Stimulated activated CD8-positive, alpha-beta memory T cell treated with anti-CD3 and anti-CD28 coated beads, Interleukin-7, amount 100 ng/mL, for 1 hour (primary cell): ENCODE measurements at places on chromosomes 1 and 21.

DNA sequence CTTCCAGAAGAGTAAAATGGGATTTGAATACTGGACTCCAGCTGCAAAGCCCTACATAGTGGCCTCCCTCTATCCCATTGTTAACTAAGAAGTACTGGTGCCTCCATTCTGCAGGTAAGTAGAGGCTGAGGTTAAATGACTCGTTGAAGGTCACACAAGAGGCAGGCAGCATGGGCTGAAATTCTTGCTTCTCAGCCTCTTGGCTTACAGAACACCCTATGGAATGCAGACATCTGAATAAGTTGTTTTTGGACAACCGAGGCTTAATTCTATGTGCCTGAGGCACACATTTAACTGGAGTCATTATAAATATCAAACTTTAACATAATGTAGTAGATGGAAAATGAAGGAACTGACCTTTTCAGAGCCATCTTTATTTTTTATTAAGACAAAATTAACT, 5.7 kb downstream of the DNAJC11 start:
- no peak for DNase-seq

DNA sequence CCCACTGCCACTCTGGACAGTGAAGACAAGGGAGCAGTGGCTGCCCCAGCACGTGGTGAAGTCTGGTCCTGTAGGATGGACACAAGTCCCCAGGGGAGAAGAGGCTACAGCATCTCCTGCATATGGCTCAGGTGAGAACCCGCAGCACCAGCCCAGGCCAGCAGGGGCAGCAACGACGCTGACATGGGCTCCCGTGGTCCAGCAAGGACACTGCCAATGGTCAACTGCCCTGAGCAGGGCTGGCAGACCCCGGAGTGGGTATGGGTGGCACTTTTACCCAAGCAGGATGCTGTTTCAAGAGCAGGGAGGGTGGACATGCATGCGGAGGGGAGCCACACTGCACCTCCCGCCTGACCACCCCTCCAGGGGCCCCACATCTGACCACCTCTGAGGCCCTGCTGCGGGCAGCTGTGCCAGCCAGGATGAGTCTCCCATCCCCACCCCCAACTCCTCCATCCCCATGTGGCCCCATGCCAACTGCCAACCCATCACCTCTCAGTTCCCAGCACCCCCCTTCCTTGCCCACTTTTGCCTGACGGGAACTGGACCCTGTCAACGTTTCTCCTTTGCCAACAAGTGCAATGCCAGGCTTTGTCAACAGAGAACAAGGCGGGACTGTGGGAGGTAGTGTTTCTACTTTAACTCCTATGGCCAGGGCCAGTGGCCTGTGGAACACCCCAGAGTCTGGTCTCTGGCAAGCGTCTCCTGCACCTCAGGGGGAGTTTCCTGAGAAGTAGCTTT, 8.6 kb downstream of the MORN1 start:
- DNase-seq = no peak

DNA sequence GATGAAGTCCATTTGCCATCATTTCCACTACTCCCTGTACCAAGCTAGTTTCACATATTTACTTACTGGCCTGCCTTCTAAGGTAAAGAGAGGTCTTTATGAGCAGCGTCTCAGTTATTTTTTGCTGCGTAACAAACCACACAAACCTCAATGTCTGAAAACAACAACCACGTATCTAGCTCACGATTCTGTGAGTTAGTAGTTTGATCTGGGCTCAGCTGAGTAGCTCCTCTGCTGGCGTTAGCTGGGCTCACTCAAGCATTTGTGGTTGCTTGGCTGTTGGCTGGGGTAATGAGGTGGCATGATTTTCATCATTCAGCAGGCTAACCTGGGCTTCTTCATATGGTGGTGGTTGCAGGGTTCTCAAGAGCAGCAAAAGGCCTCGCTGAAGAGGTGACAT, 225.4 kb downstream of the FOXD2 start:
- no peak for DNase-seq

DNA sequence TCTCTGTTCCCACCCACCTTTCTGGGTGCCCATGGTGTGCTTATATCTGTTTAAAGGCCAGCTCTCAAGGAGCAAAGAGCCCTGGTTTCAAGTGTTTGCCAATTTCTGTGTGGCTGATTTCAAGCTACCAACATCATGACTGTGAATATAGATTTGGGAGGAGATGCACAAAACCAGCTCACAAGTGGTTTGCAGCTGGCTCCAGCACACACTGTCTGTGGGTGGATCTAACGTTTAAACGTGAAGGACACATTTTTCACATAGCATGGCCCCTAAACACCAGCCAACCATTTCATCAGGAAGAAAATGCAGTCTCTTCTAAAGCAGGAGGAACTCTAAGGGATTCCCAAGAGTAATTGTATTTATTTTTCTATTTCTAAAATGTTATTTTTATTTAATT, 65.2 kb downstream of the FCRL5 start:
- DNase-seq = no peak

DNA sequence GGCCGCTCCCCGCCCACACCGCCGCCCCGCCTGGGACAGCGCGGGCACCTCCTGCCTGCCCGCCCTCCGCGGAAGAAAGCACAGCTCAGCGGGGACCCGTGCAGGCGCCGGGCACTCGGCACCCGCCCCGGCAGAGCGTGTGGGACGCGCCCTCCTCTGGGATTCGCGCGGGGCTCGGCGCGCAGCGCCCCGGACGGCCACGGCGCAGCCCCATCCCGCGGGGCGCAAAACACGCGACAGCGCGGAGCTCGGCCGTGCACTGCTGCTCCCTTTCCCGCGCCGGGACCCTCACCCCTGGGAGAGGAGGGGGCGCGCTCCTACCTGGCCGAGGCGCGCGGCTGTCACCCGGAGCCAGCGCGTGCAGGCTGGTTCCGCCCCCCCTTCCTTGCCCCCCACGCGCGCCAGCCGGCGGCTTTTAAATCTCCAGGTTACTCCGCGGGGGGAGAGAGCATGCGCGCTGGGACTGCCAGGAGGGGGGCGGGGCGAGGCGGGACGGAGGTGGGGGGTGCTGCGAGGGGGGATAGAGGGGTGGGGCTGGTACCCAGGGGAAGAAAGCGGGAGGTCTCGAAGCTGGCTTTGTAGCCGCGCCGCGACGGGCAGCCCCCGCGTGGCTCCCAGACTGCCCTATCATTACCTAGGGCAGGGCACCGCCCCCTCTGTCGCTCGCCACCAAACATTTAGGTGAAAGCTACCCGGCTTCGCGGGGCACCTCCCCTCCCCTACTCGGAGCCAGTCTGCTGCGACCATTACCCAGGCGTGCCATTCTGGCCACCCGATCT, at the start of gene SLC45A3:
SLC45A3 (minus strand) TSS at position 437 of the 779 bp plus-strand sequence. CDS start 15,853 bp downstream, outside the sequence.
- no peak for DNase-seq

- no peak for DNase-seq
Observed at GRCh38 chr1:40404670-40405462, 31.3 kb downstream of the SMAP2 start.

GRCh38 chr1:90386899-90387720, 330.0 kb downstream of the BARHL2 start:
- no peak for DNase-seq

- no peak for DNase-seq
Observed at GRCh38 chr1:41322835-41323234, 38.4 kb upstream of the FOXO6 start.

DNA sequence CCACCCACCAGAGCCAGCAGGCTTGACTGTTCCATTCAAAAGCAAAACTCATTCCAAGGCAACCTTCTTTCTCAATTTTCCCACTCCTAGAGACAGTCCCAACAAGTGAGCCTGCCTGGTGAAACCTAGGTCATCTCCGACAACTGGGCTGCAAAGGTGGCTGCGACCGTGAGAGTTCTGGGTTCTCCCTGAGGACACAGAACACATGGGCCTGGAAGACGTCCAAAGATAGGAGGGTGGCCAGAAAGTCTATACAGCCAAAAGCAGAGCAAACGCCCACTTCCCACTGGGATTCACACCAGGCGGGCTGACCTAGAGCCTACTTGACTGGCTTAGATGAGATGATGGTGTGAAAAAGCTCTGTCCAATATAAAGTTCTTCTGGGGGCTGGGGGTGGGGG, 90.2 kb upstream of the GRIK3 start:
- DNase-seq = no peak

DNA sequence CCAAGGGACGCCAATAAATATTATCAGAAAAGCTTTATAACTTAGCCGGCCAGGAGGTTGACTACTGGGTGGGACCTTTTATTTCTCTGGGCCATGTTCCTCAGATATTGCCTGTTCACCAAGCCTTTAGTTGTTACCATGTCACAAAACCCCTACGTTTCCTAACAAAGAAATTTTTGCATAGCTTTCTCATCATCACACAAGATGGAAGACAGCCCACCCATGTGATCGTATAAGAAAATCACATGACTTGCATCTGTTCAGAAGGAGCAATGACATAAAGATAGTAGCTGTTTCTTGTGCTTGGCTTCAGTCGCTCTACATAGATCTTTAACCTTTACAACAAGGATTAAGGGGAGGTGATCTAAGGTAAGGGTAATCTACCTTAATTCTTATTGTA, 88.9 kb upstream of the NGF start:
- DNase-seq = no peak

GRCh38 chr1:185598332-185598731, 135.9 kb upstream of the HMCN1 start:
- DNase-seq = no peak

GRCh38 chr21:17343055-17343454, 169.8 kb upstream of the CXADR start:
- no peak for DNase-seq

- no peak for DNase-seq
Observed at GRCh38 chr1:14265495-14265894, 333.0 kb upstream of the KAZN start.

- DNase-seq = no peak
Observed at GRCh38 chr1:242209063-242209462, 210.2 kb upstream of the MAP1LC3C start.

DNA sequence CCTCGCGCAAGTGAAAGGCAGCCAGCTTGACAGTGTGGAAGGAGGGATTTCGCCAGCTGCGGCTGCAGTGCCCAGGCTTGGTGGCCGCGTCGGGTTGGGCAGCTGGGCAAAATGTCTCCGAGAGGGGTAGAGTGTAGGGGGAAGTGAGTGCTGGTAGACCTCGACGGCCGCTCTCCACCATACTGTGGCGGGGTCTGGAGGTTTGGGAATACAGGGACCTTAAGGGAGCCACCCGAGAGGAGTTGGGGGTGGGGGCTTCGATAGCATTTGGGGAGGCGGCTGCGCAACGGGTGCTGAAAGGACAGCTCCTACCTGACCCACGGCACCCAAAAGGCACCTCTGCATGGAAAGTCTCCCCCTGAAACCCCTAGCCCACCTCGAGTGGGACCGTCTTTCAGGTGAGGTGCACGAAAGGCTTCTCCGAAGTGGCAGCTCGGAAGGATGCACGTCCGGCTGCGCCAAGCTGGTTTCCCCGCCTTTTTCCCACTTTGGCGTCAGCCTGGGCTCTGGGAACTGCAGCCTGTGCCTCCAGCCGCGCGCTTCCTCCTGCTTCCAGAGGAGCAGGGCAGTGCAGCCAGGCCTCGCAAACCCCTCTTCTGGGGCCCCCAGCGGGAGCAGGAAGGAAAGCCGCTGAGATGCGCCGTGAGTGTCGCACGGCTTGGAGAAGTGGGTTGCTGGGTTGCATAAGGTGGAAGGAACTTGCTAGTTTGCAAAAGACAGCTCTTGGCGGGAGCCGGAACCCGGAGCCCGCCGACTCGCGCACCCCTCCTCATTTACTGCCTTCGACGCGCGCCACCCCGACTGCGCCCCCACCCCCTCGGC, 531 bp upstream of the HMGN2 start:
- DNase-seq = peak; percentile 6

DNA sequence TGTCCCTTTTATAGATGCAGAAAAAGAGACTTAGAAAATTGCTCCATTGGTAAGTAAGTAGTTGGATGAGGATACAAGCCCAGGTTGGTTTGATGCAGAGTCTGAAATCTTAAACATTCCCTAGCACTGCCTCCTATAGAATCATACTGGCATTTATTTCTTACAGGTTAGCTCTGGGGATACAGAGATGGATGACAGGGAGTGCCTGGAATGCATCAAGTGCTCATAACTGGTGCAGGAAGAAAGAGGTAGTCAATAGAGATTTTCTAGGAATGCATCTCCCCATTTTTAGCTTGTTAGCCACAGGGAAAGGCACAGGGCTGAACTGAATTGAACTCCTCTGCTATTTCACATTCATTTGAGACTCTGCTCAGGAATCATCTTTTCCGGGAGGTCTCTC, 269.0 kb upstream of the USP24 start:
- no peak for DNase-seq

GRCh38 chr1:201759194-201759815, 69.7 kb upstream of the IPO9 start:
- DNase-seq = no peak

- no peak for DNase-seq
Observed at GRCh38 chr1:111729946-111730681, 9.1 kb downstream of the INKA2 start.

DNA sequence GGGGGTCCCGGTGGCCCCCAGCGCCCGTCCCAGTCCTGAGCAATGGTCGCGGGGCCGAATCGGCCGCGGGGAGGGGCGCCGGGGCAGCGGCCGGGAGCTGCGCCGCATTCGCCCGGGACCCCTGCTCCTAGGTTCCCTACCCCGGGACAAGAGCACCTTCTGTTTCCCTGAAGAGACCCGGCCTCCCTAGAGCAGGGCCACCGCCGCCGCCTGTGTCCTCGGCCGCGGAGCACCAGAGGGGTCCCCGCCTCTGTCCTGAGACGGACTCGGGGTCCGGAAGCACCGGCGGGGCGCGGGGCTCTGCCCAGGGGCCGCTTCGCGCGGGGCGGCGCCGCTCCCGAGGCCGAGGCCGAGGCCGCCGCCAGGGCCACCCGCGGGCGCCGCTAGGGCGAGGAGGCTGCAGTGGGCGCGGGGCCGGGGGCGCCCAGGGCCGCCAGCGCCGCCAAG, 157.9 kb downstream of the CASZ1 start:
- DNase-seq = no peak

DNA sequence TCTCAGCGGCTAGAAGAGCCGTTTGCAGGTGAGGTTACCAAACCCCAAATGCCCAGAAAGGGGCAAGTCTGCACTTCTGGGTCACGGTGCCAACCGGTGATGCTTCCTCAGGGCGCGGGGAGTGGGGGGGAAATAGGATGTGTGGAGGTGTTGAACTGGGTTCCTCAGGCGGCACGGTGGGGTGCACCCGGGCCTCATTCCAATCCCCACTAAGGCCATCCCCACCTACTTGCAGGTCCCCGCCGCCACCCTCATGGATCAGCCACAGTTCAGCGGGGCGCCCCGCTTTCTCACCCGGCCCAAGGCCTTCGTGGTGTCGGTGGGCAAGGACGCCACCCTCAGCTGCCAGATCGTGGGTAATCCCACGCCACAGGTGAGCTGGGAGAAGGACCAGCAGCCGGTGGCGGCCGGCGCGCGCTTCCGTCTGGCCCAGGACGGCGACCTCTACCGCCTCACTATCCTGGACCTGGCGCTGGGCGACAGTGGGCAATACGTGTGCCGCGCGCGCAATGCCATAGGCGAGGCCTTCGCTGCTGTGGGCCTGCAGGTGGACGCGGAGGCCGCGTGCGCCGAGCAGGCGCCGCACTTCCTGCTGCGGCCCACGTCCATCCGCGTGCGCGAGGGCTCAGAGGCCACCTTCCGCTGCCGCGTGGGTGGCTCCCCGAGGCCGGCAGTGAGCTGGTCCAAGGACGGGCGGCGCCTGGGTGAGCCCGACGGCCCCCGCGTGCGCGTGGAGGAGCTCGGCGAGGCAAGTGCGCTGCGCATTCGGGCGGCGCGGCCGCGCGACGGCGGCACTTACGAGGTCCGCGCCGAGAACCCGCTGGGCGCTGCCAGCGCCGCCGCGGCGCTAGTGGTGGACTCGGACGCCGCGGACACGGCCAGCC, 3.9 kb downstream of the OBSCN start:
- no peak for DNase-seq
